ENCODE measurements at places on chromosomes 12 and 14. TPM values are rescaled to one million over a fixed set of nuclear protein-coding genes. Genes with fewer than 3 reads are reported as not detected.

- no peak for DNase-seq
Measured at GRCh38 chr12:27261866-27262265, 17.8 kb downstream of the STK38L start.

BICDL1 gene
- total RNA-seq, result 0.35 TPM

HIGD1C gene
- total RNA-seq, result not detected

GRCh38 chr14:29274890-29275596 lies 508.5 kb downstream of the FOXG1 start:
- no peak for DNase-seq

GPR84 gene
- not detected for total RNA-seq

All from Right ventricle myocardium superior (tissue), 1 donor.